ENCODE measurements at places on chromosomes 2 and 18.

- no peak for DNase-seq
Observed at GRCh38 chr18:59502274-59503175, 143.5 kb upstream of the LMAN1 start.

DNA sequence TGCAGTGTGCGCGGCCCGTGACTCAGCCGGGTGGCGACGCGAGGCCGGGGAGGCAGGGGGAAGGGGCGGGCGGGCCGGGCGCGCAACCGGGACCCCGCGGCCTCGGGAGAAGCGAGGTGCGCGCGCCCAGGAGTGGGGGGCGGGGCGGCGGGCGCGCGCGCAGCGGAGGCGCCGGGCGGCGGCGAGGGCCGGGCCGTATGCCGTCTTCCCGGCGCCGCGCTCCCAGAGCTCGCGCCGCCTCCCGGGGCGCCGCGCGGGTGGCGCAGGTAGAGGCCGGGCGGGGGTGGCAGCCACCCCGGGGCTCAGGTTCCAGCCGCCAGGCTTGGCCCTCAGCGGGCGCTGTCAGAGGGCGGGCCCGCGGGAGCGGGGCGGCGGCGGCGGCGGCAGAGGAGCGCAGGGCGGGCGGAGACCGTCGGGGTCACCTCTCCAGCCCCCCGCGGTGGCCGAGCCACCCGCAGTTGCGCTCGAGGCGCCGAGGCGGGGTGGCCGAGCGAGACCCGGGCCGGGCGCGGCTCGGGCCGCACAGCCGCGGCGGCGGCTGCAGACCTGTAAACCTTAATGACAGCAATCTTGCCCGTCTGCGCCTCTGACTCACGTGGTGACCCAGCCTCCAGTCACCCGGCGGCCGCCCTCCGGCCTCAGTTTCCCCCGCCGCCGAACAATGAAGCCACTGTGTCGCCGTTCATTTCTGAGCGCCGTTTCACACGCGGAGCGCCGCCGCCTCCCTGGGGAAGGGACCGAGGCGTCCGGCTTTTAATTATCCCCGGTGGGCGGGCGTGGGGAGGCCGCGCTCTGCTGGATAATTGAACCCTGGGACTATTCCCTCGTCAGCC is 25.3 kb upstream of the SMAD7 start:
- peak; percentile 60 for DNase-seq

GRCh38 chr2:122745603-122746002 is 990.2 kb downstream of the TSN start:
- no peak for DNase-seq

DNA sequence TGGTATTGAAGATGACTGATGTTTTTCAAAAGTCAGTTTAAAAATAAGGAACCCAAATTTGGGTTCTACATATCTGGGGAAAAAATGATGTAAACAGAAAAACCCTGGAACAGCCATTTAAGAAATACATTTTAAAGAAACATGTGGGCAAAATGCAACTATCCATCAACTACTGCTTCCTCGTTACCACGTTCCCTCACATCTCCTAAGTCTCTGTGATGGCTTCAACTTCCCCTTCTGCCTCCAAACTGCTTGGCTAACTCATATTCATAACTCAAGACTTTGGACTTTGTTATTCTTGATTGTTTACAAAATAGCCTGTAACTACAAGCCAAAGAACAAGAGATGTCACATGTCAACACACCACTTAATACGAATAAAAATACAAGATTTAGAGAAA is 116.3 kb downstream of the DYM start:
- no peak for DNase-seq

DNA sequence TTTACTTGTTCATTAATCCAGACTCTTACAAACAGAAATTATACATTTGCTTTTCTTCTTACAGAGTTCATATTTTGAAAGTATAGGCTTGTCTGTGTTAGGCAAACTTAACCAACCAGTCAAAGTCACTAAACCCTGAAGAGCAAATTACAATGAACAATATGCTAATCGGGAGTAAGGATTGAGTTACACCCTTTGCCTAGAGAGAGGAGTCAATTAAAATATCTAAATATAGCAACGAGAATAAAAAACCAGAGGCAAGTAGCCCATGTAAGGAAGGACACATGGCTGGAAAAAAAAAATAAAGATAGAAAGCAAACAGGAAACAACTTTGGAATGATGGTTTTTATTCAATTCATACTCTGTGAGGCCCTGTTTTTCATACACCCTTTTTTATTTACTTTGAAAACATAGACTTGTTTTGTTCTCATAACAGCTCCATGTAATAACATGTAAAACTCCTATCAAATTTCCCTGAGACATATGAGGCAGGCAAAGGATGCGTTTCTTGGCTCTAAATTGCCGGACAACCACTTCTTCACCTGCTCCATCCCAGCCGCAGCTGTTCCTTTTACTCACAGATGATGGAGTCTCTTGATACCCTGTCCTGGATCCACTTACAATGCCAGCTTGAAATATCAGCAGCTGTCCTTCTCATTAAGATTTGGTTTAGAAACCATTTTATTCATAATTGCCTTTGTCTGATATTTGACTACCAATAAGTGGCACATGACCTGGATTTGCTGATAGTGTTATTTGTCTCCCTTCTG is 767.7 kb upstream of the GCFC2 start:
- no peak for DNase-seq

DNA sequence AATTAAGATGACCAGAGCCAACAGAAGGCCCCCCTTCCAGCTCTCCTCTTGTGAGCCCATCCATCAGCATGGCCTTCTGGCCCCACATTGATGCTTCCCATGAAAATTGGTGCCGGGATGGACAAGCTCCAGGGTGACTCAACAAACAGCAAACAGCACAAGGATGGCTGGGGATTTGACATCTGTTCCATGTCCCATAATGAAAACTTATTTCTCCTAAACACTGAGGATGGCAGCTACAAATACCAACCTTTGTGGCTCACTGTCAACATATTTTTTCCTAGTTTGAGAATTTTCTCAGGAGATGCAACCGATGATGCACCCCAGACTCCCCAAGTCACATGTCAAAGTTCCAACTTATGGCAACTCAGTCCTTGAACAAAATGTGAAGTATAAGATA is 169.6 kb upstream of the SIX2 start:
- DNase-seq, result no peak

- no peak for DNase-seq
Observed at GRCh38 chr18:37294951-37295350, 270.6 kb downstream of the CELF4 start.

GRCh38 chr2:133755480-133756300 is 187.4 kb upstream of the NCKAP5 start:
- DNase-seq, result no peak

DNA sequence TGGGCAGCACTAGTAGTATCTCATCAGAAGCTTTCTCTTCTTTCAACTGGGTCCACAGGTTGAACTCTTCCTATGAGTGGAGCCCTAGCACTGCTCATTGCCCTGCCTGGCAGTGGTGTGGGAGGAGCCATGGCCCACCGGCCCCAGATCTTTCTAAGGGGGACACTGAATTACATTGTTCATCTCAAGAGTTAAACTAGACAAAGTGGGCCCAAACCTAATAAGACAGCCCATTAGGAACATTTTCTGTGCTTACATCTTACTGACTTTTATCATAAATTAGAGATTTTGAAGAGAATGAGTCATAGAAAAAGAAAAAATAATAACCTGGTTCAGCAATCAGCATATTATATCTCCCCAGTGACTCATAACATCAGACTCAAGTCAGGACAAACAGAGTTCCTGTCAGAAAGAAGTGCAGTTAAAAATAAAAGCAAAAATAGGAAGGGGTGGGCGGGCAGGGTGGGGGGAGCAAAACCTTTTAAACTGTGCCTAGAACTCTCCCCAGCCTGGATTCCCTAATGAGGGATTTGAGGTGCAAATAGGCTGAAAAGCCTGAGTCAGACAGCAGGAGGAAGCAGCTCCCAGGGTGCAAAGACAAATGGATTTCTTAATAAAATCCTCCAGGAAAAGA is 161.6 kb upstream of the TRIB2 start:
- DNase-seq, result peak; percentile 16

- DNase-seq, result no peak
Observed at GRCh38 chr2:94990956-94991355, 34.6 kb upstream of the MAL start.

- no peak for DNase-seq
Observed at GRCh38 chr2:15912203-15912602, 28.1 kb upstream of the MYCN start.

- no peak for DNase-seq
Observed at GRCh38 chr18:43526426-43527145, 249.3 kb upstream of the SYT4 start.

- DNase-seq, result no peak
Observed at GRCh38 chr2:138365581-138365980, 136.0 kb upstream of the SPOPL start.

DNA sequence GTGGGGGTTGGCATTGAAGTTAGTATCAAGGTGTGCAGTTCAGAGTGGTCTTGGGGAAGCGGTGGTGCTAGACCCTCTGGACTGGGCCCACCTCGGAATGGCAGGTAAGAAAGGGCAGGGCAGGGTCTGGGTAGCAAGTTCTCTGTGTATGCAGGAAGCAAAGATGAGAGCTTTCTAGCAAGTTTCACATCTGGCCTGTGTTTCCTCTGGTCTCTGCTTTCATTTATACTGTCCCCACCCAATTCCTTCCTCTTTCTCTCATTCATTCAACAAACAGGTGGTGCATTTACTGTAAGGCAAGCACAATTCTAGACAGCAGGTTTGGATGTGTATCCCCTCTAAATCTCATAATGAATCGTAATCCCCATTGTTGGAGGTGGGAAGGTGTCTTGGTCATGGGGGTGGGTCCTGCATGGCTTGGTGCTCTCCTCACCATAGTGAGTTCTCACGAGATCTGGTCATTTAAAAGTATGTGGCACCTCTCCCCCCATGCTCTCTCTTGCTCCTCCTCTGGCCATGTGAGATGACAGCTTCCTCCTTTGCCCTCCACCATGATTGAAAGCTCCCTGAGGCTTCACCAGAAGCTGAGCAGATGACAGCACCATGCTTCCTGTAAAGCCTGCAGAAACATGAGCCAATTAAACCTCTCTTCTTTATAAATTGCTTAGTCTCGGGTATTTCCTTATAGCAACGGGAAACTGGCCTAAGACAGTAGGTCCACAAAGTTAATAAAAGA is 51.8 kb downstream of the PKDCC start:
- no peak for DNase-seq

DNA sequence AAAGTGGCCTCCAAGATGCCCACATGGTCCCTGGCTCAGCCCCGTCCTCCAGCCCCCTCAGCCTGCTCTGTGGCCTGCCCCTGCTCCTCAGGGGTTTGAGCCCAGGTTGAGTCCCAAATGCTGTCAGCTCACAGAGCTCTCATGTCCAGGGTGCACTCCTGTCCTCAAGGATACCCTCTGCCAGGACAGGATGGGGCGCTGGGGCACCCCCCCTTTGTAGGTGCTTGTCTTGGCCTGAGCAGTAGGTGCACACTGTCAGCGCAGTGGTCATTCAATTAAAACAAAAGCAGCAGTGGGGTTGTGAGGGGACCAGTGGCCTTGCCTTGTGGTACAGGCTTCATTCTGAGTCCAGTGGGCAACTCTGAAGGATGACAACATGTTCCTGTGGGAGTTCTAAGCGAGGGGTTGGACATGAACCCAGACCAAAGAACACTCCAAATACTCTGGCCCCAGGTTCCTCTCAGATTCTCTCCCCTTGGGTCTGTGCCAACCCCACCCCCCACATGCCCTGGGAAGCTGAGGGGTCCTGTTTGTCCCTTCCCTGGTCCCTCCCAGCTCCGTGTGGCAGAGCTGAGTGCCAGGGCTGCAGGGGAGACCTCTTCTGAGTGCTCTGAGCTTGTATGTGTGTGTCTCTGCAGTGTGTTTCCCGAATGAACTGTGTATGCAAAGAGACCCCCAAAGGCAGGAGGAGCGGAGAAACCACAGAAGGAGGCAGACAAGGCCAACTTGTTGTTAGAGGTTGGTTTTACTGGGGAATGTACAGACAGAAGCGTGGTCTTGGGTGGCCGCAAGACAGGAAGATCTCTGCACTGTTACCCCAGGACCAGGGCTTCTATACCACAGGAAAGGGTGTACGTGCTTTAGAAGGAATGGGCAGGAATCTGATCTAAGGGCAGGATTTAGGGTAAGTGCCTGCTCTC is 155.6 kb upstream of the HS6ST1 start:
- no peak for DNase-seq

DNA sequence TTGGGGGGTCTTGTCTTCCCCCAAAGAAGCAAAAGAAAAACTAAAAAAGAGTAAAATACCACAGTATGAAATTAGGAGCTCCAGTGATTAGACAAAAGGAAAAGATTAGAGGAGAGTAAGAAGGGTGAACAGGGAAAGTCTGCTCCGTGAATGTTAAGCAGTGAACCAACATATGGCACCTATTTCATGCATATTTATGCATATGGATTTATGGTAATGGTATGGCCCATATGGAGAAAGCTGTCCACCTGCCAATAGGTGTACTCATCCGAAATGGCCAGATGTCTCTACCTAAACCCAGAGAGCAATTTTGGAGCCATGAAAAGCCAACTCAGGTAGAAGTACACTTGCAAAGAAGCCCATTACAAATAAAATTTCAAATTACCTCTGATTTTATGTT is 404.0 kb upstream of the RAB6C start:
- no peak for DNase-seq

GRCh38 chr2:219592736-219593135 is 4.9 kb upstream of the STK11IP start:
- no peak for DNase-seq

GRCh38 chr2:145290986-145291385 is 771.1 kb upstream of the ZEB2 start:
- DNase-seq, result no peak

DNA sequence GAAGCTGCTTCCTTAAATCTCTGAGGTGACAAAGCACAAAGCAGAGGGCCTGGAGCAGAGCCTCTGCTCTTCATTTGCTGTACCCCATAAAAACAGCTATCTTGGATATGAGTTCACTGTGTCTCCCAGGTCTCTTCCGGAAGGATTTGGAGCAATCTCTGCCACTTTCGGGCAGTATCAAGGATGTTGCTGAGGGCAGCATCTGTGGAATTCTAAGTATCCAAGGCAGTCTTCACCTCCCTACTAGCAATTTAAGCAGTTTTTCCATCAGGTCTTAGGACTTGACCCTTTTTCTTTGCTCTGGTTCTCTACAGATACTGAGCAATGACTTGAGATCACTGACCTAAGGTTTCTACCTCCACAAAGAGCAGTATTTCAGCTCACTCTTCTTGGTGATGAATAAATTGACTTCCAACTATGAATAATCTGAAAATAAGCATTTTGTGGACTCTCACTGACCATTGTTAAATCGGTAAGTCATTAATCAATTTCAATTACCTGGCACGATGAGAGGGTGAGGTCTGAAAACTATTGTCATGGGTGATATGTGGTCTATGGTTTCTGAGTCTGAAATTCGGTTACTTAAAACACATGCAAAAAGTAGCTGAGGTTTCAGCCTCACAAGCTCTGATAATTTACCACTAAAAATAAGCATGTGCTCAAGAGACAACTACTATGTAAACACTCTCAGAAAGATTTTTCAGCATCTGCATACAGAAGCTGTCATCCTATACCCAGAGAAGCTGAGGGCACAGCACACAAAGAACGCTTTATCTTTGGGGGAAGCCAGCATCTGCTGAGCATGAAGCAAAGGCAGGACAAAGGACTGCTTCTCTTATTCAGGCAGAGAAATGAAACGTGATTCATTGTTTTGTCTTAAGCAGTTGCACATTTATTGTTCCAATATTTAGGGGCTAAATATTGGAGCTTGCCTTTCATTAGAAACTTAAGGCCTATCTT is 32.1 kb upstream of the SPATS2L start:
- DNase-seq, result no peak
